ENCODE measurements at places on chromosomes 11 and 22. TPM values are rescaled to one million over a fixed set of nuclear protein-coding genes. Genes with fewer than 3 reads are reported as not detected.

RTN4RL2 gene
- polyA plus RNA-seq, result 3.9 TPM

GRCh38 chr11:71246559-71246958, 5.8 kb downstream of the SHANK2 start:
- no peak for DNase-seq

GRCh38 chr11:78927511-78927910, 352.8 kb upstream of the NARS2 start:
- no peak for DNase-seq

DNA sequence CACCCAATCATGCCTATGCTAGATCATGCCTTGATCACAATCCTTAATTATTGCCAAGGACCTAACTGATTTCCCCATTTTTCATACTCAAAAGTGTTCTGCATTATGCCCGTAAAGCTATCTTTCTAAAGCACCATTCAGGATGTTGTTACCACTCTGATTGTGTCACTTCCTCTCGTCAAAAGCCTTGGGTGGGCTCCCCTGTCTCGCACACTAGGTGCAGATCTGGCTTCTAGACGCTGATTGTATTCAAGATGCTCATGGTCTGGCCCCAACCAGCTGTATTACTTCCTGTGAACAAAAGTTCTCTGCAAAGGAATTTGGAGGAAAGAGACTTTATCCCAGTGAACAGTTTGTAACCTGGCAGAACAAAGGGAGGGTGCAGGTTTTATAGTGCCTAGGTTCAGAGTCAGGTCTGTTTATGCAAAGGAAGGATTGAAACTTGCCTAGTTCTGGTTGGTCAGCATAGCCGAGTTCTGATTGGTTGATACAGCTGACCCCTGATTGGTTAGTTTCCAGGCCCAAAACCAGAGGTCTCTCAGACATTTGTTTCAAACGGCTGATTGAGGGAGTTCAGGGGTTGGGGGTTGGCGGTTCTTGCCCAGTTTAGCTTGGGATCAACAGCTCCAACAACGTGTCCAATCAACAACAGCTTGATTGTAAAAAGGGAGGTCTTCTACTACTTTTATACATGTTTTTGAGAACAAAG, 25.4 kb downstream of the ATG13 start:
- DNase-seq, result no peak

DNA sequence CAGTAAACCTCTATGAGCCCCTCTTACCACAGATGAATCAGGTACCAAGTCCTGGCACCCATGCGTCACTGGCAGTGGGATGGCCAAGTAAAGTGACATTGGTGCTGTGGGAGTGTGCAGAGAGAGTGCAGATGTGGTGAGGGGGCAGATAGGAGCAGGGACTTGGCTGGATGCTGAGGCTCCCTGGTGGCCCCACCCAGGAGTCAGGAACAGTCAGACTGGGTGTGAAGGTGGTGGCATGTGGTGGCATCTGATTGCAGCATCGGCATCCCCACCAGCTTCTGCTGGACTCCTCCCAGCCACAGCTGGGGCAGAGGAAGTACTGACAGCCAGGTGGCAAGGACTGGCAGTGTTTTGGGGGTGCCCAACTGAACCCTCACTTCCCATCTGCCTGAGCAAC, 11.4 kb downstream of the DGAT2 start:
- no peak for DNase-seq

GRCh38 chr11:638631-639331, 1.7 kb downstream of the DRD4 start:
- DNase-seq, result no peak

SGSM1 gene
- polyA plus RNA-seq, result 2.7 TPM

EHD1 gene
- polyA plus RNA-seq, result 60.8 TPM

DNA sequence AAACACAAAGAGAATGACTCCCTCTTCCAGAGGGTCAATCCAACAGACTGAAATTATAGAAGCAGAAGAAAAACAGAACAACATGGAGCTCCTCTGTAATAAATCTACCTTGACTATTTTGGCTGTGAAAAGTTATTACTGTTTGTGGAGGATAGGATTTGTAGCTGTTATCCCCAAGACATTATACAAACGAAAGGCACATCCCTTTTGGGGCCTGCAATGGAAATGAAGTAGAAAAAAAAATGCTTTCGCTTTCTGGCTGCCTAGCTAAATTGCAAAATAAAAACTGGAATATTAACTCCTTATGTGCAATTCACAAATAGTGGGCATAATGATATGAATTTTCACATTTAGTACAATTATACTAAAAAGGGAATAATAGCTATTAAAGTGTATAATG, 123.8 kb upstream of the CCDC179 start:
- no peak for DNase-seq

- DNase-seq, result no peak
Measured at GRCh38 chr11:45094958-45095690, 51.3 kb upstream of the PRDM11 start.

DNA sequence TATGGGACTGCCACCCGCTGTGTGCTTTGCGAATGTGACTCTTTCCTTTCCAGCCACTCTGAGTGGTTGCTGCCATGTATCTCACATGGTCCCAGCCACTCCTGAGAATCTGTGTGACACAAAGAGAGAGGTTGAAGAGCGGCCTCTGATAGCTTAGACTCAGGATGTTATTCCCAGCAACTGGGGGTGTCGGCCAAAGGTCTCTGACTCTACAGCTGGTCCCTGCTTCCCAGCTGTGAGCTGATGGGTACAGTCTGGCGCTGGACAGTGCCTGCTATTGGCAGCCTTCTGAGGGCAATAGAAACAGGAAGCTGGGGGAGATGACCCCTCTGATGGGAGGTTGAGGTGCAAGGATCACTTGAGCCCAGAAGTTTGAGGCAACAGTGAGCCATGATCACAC, 105.1 kb downstream of the RRAS2 start:
- DNase-seq, result no peak

DNA sequence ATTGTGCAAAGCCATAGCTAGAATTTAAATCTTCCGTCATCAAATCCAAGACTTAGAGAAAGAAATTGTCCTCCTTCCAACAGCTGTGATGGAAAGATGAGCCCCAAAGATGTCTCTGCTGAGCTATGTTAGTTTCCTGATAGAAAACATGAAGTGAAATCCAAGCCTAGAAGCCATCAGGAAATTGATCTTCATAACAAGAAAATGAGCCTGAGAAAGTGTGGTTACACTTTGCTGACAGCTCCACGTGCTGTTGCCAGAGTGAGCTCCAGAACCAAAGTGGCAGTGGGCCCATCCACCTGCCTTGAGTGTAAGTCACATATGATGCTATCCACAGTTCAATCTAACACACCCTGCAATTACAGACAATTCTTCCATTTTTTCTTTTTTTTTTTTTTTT, 58.0 kb upstream of the UBASH3B start:
- no peak for DNase-seq

- DNase-seq, result no peak
Measured at GRCh38 chr11:118641397-118642019, 34.1 kb downstream of the PHLDB1 start.

- no peak for DNase-seq
Measured at GRCh38 chr11:45643598-45644260, 21.7 kb downstream of the CHST1 start.

- DNase-seq, result no peak
Measured at GRCh38 chr22:36907253-36908195, 5.9 kb upstream of the CSF2RB start.

ARHGAP8 gene
- polyA plus RNA-seq, result 27.4 TPM

HOATZ gene
- not detected for polyA plus RNA-seq

DNA sequence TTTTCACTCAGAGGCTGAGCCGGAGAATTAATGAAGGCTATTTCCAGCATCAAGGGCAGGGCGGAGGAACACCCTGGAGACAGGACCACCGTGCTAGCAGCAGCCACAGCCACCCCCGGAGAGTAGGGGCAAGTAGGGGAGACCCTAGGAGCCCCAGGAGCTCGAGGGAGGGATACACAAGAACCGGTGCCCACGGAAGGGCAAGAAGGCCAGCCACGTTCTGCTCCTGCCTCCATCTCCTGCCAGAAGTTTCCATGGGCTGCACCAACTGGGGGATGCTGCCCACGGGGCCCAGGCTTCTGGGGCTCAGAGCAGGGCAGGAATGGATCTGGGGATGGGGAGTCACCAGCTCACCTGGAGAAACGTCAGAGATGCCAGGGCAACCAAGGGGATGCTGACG, 626.8 kb downstream of the TBC1D22A start:
- DNase-seq, result no peak

GRCh38 chr11:41784513-41785335, 325.3 kb upstream of the LRRC4C start:
- no peak for DNase-seq

OR8G1 gene
- polyA plus RNA-seq, result not detected

DNA sequence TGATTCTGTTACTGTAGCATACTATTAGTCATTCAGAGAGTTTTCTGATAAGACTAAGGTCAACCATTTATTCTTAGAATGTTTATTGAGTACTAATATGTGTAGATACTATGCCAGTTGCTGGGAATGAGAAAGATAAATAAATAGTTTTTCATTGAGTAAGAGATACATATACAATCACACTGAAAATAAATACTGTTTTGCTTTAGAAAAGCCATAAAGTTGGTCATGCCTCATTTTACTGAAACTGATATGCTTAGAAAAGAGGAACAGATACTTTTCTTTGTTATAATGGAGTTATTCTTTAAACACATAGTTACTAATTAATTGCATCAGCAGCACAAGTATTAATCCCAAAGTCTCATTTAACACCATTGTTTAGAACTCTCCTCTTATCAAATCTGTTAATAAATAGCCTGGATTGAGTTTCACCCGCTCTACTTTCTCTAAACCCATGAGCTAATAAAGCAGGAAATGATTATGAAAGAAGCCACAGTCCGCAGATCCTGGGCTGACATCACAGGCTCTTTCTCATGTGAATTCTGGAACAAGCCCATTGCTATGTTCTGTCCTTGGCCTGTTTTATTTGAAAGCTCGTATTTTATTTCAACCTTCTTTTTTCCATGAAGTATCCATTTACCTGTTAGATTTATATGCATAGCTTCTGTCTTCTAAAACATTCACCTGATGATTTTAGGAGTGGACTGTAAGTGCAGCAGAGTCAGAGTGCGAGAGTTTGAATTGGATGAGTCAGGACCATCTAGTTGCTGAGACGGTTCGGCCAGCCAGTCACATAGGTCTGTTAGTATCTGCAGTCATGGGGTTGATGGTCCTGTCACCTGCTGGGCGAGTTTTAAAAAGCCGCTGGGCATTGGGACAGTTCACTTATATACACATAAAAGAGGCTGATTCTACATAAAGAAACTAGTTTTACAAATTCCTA, 35.5 kb downstream of the PIWIL4 start:
- peak; percentile 35 for DNase-seq

- no peak for DNase-seq
Measured at GRCh38 chr22:25966448-25966913, 202.8 kb upstream of the SEZ6L start.

GRCh38 chr11:17865765-17866428, 131.3 kb downstream of the KCNC1 start:
- no peak for DNase-seq

ANKK1 gene
- polyA plus RNA-seq, result 0.20 TPM

CADM1 gene
- polyA plus RNA-seq, result 149 TPM

DNA sequence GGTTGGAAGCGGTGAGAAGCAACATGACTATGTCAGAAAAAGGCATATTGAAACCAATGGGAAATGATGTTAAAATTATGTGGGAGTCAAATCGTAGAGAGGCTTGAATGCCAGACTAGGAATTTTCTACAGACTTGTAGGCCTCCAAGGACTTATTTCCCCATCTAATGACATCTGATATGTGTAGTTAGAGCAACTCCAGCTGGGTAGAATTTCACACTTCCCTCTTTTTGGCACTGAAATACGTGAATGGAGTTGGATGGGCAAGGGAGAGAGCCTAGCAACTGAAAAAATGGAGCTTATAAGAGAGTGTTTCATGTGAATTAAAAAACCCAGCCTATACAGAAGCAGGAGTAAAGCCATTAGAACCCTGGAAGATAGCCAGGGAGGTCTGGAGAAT, 304.2 kb downstream of the INSC start:
- DNase-seq, result no peak

CD3G gene
- 0.07 TPM for polyA plus RNA-seq

All from renal cortex interstitium (tissue), 15 donors.